ENCODE measurements at places on chromosomes 16 and 17. TPM values are rescaled to one million over a fixed set of nuclear protein-coding genes. Genes with fewer than 3 reads are reported as not detected.

GPR179 gene
- 0.07 TPM for total RNA-seq

- no peak for DNase-seq
Observed at GRCh38 chr17:30005709-30006320, 64.4 kb downstream of the EFCAB5 start.

GRCh38 chr17:5541610-5542202, 42.6 kb downstream of the NLRP1 start:
- no peak for DNase-seq

- DNase-seq = no peak
Observed at GRCh38 chr17:8005357-8005756, 2.9 kb downstream of the GUCY2D start.

DNA sequence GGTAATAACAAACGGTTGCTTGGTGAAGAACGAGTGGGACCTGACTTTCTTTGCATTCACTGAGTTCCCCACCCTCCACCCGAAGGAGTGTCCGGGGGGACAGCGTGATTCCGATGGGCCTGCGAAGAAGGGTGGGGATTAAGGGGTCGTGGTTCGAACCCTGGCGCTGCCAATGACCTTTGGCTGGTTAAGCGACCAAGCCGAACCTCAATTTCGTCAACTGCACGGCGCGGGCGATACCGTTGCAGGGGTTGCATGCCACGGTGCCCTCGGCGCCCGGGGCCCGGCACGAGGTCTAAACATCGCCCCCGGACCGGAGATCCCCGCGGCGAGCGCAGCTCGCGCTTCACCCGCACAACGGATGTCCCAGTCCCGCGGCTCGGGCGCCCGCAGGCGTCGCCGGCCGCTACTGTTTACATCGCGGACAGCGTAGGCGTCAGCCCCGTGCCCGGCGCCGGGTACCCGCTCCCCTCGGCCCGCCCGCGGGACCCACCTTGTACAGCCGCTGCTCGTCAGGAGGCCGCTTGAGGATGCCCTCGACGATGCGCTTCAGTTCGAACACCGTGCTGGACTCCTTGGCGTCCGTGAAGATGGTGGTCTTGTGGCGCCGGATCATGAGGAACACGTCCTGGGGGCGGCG, 460 bp downstream of the ELOB start:
- no peak for DNase-seq

CNTNAP4 gene
- not detected for total RNA-seq

DNA sequence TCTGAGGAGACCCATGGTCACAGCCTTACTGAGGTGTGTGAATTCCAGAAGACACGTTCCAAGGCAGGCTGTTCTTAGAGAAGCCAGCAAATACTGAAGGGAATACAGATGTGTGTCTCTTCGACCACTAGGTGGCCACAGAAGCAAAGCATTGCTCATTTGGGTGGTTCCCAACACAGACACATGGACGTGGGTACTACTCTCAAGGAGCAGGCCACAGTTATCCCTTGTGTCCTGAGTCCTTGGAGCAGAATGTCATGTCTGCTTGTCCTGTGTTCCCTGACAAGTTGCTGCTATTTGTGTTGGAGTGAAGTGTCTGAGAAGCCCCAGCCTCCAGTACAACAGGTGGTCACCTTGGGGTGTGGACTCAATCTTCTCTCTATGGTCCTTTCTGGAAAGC, 30.3 kb downstream of the HMOX2 start:
- DNase-seq = no peak

XAF1 gene
- 13.3 TPM for total RNA-seq

GRCh38 chr16:4365014-4365406, 6.6 kb upstream of the VASN start:
- DNase-seq = no peak

DNA sequence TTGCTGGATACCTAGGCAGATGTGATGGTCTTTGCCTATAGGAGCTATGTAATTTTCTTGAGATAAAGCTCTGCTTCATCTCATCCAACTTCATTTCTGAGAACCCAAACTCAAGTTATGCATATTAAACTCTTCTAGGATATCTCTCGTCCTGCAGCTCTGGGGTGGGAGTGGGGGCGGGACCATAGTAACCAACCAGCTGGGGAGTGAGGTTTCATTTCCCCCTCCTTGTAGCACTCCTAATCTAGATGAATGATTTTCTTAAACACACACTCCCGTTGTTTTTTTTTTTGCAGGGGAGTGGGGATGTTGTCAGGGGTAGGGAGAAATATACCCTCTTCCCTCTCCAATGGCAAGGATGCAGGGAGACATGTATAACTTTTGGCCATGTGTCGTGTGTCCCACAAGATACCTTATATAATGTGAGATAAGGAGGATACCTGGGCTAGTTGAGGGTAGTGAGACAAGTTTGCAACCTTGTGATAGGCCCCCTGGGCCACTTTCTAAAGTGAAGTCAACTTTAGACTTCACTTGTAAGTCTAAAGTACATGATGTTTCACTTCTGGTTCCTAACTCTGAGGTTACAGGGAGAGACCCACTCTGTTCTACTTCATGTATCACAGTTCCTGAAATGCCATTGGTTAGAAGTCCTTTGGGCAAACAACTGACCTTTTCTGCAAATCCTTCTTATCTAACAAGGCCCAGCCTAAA, 10.5 kb upstream of the HEATR6 start:
- no peak for DNase-seq

- DNase-seq = no peak
Observed at GRCh38 chr17:50618941-50619340, 15.7 kb upstream of the ABCC3 start.

WNT3 gene
- total RNA-seq = 2.0 TPM

GRCh38 chr16:81275795-81276194, 37.3 kb downstream of the BCO1 start:
- DNase-seq = no peak

DNA sequence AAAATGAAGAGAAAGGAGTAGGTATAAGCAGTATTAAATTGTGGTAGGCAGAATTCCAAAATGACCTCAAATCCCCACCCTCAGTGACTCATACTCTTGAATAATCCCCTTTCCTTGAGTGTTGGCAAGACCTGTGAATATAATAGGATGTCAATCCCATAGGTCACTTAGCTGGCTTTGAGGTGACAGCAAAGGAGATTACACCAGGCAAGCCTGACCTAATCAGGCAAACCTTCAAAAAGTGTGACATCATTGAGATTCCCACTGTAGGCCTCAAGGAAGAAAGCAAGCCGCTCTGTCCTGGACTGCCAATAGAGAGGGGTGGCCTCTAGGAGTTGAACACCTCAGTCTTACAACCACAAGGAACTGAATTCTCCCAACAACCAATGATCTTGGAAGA, 535.2 kb downstream of the RBFOX1 start:
- no peak for DNase-seq

LRRC75A gene
- 2.1 TPM for total RNA-seq

DNA sequence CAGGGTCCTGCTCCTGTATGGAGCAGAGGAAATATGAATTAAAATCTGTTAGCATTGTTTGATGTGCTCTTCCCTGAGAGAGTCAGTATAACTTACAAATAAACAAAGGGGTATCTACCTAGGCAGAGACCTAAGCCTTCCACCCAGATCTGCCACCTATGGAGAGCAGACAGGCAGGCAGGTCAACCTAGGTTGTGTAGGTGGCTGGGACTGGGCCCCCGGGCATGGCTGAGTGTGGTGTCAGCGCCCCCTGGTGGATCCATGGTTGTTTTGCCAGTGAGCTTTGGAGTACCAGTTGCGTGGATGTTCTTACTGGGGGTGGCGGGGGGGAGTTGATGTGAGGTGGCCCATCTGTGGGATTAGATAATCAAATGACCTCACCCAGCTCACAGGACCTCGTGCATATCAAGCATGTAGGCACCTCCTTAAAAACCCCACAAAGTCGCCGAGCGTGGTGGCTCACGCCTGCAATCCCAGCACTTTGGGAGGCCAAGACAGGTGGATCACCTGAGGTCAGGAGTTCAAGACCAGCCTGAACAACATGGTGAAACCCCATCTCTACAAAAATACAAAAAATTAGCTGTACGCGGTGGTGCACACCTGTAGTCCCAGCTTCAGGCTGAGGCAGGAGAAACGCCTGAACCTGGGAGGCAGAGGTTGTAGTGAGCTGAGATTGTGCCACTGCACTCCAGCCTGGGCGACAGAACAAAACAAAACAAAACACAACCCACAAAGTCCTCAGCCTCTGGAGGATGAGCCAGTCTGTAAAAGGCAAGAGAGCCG, 17.6 kb downstream of the DUS2 start:
- DNase-seq = no peak

DNA sequence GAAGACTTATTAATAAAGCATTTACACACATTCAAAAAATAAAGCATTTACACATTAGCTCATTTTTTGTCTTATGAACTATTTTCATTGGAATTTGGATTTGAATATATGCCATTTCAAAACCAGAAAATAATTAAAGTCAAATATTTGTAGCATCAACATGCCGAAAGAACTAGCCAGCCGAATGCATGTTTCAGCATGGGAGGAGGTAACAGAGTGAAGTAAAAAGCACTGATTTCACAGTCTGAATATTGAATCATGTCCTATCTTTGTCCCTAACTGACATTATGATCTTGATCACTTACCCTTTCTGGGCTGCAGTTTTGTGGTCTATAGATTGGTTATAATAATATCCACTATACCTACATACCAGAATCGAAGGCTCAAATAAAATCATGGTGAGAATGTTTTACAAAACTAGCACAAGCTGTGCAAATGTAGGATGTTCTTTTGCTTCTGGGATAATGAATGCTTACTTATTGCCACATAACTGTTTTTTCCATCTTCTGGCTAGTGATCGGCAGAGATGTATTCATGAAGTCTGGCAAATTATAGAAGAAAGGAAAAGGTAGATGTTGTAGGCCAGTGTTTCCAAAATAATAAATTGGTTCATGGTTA, 84.7 kb downstream of the TUBD1 start:
- DNase-seq = no peak

GRCh38 chr16:57102888-57103851, 10.8 kb downstream of the CPNE2 start:
- no peak for DNase-seq

- DNase-seq = no peak
Observed at GRCh38 chr17:12230481-12231354, 210.0 kb downstream of the MAP2K4 start.

CHST4 gene
- not detected for total RNA-seq

GAS2L2 gene
- not detected for total RNA-seq

Measured in kidney epithelial cell (primary cell).